AG08396 (cell line): ENCODE measurements at places on chromosomes 7 and 10.

DNA sequence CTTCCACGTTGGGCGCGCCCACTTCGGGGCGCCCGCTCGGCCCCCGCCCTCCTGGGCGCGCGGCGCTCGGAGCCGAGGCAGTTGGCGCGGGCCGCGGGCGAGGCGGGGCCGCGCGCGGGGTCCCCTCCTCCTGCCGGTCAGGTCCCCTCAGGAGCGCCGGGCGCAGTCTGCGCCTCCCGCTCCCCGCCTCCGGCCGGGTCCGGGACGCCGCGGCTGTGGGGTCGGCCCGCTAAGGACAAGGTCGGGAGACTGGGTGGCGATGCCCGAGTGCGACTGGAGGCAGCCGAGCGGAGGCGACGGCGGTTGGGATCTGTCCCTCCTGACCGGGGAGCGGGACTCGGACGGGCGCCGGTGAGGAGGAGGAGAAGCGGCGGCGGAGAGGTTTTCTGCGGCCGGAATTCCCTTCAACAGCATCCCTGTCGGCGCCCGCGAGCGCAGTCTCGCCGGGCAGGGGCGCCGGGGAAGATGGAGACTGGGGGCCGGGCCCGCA, at the start of gene ATRNL1:
Gene ATRNL1 (plus strand): TSS at position 80 of the 490 bp plus-strand sequence. CDS start 386 bp downstream, at position 466.
- peak; percentile 55 for DNase-seq

GRCh38 chr10:7649673-7650300, 17.0 kb downstream of the ITIH5 start:
- no peak for DNase-seq

DNA sequence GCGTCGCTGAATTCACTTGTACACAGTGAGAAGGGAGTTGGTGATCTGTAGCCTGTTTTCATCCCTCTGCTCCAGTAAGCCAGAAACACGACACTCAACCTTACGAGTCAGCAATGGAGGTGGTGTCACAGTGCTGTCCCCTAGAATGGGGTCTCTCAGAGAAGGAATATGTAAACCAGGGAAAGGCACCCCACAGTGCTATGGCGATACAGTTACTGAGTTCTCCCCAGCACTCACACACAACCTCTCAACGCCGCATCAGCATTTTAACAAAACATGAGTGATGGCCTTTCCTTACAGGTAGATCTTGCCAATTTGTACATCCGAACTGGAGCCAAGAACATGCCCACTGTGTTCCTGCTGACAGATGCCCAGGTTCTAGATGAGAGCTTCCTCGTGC, 196.3 kb downstream of the CDCA7L start:
- DNase-seq = no peak

DNA sequence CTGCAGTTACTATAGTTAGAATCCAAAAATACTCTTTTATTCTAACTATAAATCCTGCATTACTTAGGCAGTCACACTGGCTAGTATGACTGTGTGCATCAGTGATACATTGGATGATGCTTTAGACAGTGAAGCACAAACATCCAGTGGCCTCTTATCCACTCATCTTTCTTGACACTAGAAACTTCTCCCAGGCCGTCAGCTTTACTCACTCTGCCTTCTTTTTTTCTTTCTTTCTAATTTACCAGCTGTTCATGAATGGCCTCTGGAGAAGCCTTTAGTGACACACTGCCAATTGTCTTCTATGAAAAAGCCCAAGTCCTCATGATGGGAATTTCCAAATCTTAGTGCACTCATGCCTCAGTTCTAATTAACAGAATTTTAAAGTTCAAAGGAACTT, 26.2 kb upstream of the C10orf90 start:
- no peak for DNase-seq

GRCh38 chr10:90914992-90915765, 5.7 kb downstream of the ANKRD1 start:
- no peak for DNase-seq

GRCh38 chr10:4981722-4982471, 18.7 kb downstream of the AKR1C1 start:
- DNase-seq = no peak

- no peak for DNase-seq
Observed at GRCh38 chr7:67841896-67842295, 845.3 kb downstream of the TYW1 start.

- no peak for DNase-seq
Observed at GRCh38 chr10:88491314-88491713, 91.8 kb downstream of the RNLS start.

DNA sequence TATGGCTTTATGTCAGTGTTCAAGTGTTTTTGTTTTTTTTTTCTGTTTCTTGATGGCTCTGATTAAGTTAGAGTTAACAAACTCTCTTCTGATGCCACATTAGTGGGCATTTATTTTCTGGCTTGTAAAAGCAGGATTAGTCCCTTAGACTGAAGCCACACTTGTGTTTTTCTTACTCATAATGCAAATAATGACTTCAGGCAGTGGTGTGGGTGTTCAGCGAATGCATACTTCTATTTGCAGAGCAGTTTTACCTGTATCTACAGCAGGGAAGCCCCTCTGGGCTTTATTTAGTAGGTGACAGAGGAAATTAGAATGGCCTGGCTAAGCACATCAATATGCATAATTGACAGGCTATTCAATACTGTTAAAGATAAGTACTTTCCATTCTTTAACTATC, 79.9 kb downstream of the CNNM2 start:
- no peak for DNase-seq

DNA sequence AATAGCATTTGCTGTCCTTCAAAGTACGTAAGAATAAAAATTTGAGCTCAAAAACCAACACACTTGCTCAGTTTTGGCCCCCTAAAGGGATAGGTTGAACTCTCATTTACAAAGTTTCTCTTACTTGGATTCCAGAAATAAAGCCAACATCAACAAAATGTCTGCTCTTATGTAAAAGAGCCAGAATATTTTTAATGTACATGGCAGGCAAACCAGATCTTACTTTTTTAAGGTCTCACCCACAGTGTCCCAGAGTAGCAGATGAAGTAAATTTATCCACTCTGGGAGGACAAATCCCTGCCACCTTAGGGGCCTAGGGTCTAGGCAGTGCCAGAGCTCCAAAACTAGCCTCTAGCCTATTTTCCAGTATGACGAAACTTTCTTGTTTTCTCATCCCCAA, 159.6 kb downstream of the SKAP2 start:
- no peak for DNase-seq

GRCh38 chr10:9819756-9820494, 1197.7 kb upstream of the CELF2 start:
- no peak for DNase-seq

- no peak for DNase-seq
Observed at GRCh38 chr7:88361357-88361756, 54.7 kb upstream of the STEAP4 start.

DNA sequence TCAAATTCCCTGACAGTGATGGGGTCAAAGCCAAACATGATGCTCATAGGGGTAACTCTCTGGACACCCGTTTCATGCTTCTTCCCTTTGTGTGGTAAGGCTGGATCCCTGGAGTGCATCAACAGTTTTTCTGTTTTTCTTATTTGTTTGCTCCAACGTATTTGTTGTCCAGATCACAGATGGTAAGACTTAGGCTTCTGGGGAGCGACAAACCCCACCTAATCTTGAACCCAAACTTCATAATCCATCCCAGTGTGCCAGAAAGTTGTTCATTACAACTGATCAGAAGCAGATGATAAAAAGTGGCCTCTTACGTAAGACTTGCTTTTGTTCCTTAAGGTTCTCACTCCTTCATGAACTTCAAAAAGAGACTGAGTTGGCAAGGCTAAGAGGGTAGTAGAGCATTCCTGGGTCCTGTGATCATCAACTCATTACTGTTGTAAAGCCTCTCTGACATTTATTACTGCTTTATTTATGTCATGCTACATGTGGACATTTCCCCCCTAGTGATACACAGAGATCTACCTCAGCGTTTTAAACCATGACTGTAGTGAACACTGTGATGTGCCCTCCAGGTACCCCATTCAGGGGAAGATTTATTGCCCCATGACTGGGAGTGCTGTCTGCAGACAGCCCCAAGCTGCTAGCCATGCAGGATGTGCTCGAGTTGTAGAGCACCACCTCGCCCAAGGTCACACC, 125.6 kb downstream of the CCDC71L start:
- no peak for DNase-seq

DNA sequence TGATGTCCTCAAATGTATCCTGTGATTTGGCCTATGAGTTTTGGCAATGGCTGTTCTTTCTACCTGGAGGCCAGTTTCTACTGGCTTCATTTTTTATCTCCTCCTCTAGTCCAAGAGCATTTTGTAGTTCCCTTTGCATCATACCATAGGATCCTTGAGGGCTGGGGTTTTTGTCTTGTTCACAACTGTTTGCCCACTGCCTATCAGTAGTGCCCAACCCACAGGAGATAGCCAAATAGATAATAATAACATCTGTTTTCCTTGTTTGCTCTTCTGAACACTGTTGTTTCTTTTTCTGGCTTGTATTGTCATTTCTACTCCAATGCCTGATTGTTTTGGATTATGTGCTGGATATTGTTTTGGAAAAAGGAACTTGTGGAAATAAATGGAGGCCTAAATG, 3.4 kb downstream of the CDK1 start:
- DNase-seq = no peak

DNA sequence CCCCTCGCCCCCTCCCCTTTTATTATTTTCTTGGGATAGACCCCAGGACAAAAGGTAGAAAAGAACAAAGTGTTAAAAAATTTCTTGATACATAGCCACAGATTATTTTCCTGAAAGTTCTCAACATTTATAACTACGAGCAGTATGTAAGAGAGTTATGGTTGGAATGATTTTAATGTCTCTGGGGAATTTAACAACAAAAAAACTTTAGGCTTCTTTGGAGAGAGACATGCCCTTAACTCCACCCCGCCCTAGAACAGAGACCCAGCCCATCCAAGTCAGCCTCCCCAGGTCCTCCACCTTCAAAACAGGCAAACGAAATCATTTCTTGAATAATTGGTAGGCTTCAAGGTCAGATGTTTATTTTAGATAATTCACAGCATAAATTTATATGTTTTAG, 97.1 kb downstream of the TCF7L2 start:
- no peak for DNase-seq

DNA sequence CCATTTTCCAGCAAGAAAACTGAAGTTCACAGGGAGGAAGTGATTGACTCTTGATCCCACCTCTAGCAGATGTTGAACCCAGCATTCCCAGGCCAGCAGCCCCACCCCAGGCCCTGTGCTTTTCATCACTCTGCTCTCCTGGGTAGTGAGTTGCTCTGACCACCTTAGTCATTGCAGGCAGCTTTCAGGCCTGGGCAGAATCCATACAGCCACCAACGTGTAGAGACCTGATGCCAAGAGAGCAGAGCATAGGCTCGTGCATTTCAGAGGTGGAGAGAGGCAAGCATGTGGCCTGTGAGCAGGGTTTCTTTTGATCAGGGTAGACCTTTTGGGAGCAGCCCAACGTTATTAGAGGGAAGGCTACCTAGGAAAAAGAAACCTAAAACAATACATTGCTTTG, 334.6 kb downstream of the PTEN start:
- no peak for DNase-seq

GRCh38 chr7:24123076-24123475, 160.9 kb upstream of the NPY start:
- DNase-seq = no peak

GRCh38 chr7:48708635-48709034, 215.7 kb upstream of the CDC14C start:
- no peak for DNase-seq

DNA sequence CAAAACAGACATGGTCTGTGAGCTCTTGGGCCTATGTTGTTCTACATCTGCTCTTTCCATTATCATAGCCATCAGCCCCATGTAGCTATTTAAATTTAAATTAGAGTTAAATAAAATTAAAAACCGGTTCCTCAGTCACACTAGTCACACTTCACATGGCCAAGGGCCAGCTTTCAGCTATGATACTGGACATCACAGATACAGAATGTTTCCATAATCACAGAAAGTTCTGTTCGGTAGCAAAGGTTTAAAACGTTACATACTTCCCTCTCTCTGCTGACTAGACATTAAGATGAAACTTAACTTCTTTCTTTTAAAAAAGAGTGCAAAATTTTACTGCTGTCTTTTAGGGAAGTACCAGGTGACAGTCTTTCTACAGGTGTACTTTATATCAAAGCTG, 43.0 kb downstream of the SRPK2 start:
- no peak for DNase-seq

GRCh38 chr7:40516376-40516775, 381.6 kb downstream of the SUGCT start:
- DNase-seq = no peak

DNA sequence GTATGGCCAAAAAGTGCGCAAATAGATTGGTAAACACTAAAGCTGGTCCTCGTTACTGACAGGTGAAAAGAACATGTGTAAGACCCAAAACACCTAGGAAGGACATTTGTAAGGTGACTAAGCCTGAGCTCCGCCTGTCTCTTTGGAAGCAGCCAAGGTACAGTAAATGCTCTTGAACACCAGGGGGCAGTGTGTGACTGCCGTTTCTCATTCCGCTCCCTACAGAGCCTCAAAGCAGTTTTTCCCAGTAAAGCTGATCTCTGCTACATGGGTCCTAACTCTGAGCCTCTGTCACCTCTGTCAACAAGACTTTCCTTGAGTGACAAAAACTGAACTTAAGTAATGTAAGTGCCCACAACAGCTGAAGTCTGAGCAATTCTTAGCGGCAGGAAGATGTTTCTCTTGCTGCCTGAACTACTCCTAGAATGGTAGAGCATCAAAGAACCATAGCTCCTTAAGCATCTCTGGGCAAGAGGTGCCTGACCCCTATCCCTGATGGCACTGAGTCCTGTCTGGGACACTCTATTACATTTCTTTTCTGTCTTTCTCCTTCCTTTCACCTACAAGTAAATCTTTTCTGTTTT, 238.0 kb upstream of the INHBA start:
- DNase-seq = peak; percentile 72

DNA sequence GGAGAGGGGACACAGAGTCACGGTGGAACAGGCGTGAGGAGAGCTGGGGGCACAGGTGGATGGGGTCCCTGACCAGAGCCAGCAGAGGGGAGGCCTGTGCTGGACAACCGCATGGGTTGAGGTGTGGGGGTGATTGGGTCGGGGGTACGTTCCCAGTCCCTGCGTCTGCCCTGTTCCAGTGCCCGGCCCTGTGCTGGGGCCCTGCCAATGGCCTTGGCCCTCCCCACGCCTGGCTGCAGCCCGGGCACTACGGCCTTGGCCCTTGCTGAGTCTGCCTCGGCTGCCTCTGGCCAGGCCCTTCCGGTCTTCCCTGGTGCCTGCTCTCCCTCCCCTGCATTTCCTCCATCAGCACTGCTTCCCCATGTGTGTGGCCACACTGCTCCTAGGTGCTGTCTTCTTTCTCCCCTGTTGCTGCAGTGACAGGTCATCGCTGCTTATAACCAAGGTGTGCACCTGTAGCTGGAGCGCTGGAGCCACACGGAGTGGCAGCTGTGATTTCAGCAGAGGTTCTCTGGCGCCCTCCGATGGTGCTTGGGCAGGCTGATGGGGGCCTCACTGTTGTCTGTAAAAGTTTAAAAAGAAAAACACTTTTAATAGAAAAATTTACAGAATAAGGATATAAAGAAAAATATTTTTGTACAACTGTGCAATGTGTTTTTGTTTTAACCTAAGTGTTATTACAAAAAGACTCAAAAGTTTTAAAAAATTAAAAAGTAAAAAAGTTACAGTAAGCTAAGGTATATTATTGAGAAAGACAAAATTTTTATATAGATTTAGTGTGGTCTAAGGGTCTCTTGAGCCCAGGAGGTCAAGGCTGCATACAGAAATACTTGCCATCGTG, 45.2 kb upstream of the BHLHA15 start:
- peak; percentile 42 for DNase-seq

- peak; percentile 86 for DNase-seq
Observed at GRCh38 chr10:73908853-73909539, 1.9 kb upstream of the PLAU start.
